ENCODE measurements at places on chromosomes 12 and 14. TPM values are rescaled to one million over a fixed set of nuclear protein-coding genes. Genes with fewer than 3 reads are reported as not detected.

CLEC2A gene
- total RNA-seq: not detected

FAM234B gene
- 2.5 TPM for total RNA-seq

CYP46A1 gene
- 0.19 TPM for total RNA-seq

DEGS2 gene
- total RNA-seq: under 0.01 TPM

MGST1 gene
- total RNA-seq: 25.7 TPM
